NCI-H1105 (cell line): ENCODE measurements at places on chromosomes 12 and 14.

GRCh38 chr12:121738340-121738858, 25.8 kb downstream of the TMEM120B start:
- DNase-seq, result no peak

DNA sequence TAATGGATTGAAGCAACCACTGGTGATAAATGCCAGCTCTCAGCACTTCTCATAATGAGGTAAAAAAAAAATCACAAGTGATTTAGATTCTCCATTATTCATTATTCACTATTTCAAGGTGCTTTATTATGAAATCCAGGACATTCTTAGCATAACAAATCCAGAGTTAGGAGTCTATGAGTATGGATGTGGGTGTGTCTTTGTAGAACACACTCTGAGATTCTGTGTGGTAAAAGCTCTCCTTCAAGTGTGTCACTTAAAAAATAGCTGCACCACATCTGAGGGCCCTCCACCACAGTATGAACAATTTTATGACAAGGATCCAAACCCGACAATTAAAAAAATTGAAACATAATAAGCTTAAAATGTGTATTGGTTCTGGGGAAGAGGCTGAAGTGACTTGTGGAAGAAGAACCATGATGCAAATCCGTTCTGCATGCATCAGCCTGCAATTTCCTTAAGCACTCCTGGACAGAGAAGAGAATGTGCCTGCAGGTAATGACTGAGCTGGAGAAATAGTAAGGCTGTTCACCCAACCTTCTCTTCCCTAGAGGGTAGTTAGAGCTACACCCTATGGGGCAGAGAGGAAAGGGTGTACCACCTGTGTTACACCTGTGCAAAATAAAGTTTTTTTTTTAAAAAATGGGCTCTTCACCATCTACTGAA, 488.5 kb upstream of the MGAT4C start:
- DNase-seq, result no peak

DNA sequence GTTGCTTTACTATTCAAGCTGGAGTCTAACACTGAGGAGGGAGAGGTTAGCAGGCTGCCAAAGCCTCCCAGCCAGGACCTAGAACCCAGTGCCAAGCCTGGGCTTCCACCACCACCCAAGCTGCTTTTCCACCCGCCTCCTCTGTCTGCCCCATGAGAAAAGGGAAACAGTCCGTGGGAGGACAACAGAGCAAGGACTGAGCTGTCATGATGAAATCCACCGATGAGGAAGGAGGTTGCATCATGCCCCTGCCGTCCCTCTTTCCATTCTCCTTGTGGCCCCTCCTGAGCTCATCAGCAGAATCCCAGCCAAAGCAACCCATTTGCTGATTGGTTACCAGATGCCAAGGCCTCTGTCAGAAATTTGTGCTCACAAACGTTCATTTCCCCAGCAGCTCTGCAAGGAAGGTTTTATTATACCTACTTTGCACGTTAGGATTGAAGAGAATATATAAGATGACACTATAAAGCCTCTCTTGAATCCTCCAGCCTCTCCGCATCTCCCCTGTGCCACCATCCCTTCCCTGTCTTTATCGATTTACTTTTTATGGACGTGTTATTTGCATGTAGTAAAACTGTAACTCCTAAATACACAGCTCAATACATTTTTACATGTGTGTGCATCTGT, 6.3 kb upstream of the SERPINA1 start:
- no peak for DNase-seq

GRCh38 chr12:113392988-113393579, 10.6 kb downstream of the SDS start:
- DNase-seq, result no peak

GRCh38 chr12:132197581-132198354, 53.5 kb downstream of the NOC4L start:
- no peak for DNase-seq

DNA sequence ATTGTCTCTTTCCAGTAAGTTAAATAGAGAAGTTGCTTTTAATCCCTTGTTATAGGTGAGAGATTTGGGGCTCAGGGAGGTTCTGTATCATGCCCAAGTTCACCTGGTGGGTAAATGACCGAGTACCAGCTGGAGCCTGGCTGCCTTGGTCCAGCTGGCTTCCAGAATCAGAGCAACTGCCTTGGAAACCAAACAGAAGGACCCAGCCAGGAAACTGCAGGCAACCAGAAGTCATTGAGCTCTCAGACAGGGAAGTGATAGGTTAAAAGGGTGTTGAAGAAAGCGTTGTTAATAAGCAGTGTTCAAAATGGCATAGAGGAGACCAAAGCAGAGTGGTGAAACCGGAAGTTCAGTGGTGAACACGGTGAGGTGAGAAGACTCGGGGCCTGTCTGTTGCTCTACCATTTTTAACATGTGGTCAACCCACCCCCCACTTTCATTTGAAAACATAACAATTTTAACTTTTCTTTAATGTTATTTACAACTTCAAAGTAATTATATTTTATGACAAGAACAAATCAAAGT, 54.9 kb downstream of the PLEKHG7 start:
- no peak for DNase-seq

DNA sequence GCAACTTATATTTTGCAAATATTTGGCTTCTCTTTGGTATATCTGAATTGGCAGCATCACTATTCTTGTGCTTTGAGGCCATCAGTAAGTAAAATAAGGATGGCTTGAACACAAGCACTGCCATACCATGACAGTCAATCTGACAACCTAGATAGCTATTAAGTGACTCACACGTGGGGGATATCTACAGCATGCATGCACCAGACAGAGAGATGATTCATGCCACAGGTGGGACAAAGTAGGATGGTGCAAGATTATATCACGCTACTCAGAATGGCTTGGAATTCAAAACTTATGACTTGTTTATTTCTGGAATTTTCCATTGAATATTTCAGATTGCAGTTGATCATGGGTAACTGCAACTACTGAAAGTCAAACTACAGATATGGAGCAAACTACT, 675.6 kb upstream of the MDGA2 start:
- DNase-seq, result no peak

DNA sequence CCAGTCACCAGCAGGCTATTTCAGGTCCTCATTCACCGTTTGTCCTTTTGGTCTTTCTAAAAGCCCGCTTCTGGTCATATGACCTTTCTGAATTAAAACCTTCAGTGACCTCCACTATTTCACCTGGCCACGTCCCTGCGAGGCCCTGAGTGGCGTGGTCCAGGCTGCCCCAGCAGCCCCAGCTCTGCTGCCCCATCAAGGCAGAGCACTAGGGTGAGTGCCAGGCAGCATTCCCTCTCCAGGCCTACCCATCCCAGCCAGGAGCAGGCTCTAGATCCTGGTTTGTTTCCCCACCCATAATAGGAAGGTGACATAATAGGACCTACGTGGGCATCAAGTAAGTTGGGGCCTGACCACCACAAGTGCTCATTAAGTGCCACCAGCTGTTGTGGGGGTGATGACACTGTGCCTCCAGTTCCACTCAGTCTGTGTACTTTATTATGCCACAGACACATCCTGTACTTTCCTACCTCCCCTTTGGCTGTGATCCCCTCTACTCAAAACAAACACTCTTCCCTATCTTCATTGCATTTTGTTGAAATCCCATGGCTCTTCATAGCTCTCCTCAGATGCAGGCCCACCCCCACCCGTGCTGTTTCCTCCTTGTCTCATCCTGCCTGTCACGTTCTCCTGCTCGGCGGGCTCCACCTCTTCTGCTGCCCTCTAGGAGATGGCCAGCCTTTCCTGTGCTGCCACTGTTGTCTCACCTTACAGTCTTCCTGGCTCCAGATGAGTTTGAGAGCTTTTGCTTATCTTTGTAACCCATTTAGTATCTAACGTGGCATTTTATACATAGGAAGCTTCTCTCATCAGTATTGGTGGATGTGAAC, 21.4 kb downstream of the CKB start:
- no peak for DNase-seq

DNA sequence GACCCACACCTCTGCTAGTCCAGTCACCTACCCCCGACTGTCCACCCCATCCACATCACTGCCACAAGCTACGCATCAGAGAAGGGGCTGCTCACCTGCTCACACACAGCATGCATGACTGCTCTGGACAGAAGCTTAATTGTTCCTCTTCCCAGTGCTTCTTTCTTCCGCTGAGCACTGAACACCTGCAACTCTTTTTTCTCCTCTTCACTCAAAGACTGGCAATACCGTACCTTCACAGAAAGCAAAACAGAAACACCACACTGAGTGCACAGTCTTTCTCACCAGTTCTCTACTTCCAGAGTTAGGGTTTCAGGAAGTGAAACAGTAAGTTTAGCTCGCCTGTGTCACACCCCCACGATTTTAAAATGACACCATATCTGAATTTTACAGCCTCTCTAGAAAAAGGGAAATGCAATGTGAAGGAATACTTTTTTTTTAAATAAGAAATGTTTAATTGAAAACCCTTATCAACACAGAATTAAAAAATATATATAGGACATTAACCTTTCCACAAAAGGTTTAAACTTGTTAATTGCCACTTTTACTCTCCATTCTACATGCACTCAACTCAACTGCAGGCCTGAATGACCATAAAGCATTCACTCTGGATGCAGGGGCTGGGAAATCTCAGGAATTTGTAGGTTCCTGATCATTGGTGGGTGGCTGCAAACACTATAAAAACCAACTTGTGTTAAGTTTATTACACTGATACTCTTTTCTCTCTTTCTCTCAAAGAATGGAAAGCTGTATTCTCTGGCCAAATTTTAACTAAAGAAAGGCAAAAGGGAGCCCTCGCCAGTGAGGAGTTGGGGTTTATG, 120.0 kb downstream of the PRICKLE1 start:
- no peak for DNase-seq

DNA sequence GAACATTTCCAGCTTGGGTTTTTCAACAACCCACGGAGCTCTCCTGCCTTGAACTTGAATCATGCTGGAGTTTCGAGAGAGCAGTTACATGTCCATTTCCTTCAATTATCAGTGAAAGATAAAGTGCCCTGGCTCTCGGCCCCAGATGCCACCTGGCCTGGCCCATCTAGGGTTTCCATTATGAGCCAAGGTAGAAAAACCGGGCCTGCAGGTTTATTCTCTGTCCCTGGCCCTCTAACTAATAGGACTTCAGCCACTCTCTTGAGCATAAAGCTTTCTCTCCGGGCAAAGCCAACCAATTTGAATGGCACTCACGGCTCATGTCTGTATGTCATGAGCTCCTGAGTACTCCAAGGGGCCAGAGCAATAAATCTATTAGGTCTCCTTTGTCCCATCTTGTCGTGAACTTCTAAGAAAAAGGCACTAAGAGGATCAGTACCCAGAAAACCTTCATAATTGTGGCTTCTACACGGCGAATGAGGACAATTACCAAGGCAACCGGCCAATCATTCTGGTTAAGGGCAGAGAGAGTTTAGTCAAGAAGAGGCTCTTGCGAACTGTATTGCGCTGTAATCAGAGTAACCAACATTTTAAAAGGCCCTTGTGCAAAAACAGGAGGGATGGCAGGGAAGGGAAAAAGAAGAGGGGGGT, 392.3 kb downstream of the MED13L start:
- DNase-seq, result peak; percentile 95

DNA sequence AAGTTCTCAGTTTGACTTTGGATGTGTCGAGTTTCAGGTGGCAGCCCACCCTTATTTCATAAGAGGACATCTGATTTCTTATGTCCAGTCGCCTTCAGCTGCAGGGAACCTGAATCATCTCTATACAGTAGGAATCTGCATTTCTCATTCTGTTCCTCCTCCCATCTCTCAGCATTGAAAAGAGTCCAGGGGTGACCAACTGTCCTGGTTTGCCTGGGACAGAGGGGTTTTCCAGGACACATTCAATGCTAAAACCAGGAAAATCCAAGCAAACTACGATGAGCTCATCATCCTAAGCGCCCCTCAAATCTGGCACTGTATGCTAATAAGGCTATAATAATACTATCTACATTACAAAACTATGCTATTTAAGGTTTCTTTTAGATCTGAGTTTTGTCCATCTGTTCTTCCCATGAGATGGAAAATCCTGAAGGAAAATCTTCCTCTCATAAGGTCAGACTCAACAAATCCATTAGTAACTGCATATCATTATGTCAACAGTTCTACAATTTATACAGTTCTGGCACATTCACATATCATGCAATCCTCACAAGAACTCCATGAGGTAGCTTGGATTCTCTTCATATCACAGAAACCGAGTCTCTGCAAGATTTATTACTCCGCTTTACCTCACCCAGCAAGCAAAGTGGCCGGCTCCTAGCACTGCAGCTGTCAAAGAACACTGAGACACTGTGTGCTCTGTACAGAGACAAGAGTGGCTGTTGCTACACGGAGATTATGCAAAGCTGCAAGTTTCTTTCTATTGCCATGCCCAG, 15.6 kb upstream of the CALM1 start:
- no peak for DNase-seq

- no peak for DNase-seq
Measured at GRCh38 chr12:53755451-53755891, 3.7 kb upstream of the CISTR start.

- no peak for DNase-seq
Measured at GRCh38 chr14:94659901-94660300, 47.7 kb downstream of the SERPINA3 start.

- no peak for DNase-seq
Measured at GRCh38 chr12:89212339-89212771, 139.9 kb downstream of the DUSP6 start.

- DNase-seq, result no peak
Measured at GRCh38 chr14:32542507-32542906, 213.4 kb downstream of the AKAP6 start.

- DNase-seq, result no peak
Measured at GRCh38 chr12:43676183-43676813, 82.3 kb downstream of the PUS7L start.

DNA sequence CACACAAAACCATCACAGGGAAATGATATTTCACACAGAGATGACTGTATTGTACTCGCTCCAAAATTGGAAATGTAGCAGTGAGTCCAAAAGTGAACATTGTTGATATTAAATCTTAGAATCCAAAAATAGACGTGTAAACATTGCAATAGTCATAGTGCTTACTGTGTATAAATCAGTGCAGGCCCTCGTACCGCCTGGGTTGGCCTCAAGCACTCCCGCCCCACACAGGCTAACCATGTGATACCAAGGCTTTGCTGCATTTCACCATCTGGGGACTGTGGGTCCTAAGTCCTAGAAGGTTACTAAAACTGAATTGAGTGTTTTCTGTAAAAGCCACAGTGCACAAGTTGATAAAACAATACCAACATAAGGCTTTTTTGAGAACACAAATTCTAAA, 107.3 kb downstream of the PPP2R5E start:
- no peak for DNase-seq
